ENCODE measurements at places on chromosomes 13 and 19.

DNA sequence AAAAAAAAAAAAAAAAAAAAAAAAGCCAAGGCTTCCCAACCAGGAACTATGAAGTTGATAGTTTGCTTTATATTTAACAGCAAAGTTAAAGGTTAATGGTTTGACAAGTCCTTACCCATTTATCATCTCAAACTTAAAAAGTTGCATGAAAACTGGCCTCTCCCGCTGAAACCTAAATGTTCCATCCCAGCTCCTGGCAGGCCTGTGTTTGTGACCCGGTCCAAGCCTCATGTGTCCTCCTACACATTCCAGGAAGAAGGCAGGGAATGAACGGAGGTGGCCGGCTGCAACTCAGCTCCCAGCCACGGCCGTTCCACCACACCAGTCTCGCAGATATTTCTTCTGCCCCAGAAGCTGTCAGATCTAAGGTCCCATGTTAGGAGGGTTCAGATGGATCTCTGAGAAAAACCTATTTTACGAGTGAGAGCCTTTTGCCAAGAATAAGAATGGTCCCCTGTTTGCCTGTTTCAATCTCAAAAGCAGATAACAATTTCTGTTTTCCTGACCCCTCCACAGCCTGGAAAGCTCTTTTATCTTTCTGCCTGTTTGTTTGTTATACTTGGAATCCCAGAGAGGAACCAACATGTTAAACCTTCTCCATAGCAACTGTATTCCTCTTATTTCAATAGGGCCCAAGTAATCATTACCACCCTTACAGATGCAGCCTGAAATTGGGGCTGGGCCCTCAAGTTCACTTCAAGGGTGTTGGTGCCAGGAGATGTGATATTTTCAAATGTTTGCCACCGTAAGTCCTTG is 56.5 kb downstream of the KCTD12 start:
- no peak for DNase-seq

GRCh38 chr13:89966524-89966923 is 1381.0 kb upstream of the MIR17HG start:
- no peak for DNase-seq

GRCh38 chr13:101416181-101417042 is at the start of gene NALCN:
Gene NALCN (minus strand): TSS chr13:101416508. CDS start chr13:101399126, 17,382 bp downstream.
- no peak for DNase-seq

DNA sequence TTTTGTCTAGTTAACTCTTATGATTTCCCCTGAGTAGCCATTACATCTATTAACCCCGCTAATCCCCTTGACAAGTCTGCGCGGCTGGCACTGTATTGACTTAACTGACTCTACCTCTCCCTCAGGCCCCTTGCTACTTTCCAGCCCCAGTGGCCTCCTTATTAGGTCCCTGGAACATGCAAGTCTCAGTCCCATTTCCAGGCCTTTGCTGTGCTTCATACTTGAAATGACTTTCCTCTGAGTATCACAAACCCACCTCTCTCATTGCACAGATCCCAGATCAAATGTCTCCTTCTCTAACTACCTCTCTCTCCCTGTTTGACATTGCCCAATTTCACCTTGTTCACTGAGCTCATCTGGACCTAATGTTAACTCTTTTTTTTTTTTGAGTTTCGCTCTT is 13.2 kb downstream of the SPACA6 start:
- no peak for DNase-seq

DNA sequence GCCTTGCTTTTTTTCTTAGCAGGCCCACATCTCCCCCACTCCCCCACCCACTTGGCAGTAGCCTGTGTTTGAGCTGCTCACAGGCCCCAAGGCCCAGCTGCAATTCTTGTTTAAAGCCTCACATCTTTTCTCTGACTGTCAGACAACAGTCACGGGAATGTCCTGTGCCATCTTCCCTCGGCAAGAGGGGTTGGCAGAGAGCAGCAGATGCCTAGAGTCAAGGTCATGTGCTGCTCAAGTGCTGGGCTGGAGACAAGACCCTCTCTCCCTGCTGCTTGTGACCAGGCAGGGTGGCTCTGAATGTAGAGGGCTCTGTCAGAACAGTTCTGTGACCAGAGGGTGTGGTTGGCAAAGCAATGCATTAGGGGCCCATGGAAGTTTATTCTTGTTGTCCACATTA is 47.4 kb downstream of the BBC3 start:
- DNase-seq, result no peak

DNA sequence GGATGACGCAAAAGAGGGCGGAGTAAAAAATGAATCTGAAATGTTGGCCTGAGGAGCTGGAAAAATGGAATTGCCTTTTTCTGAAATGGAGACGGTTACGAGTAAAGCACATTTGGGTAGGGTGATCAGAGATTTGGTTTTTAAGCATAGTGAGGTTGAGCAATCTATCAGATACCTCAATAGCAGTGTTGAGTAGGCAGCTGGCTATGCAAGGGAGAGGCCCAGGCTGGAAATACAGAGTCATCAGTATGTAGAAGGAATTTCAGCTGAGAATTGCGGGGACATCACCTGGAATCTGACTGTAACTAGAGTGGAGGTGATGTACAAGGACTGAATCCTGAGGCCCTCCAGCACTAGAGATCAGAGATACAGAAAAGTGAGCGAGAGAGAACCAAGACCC is 224.8 kb downstream of the LMO7 start:
- DNase-seq, result no peak

GRCh38 chr19:33628921-33629825 is 7.4 kb downstream of the CHST8 start:
- DNase-seq, result no peak

GRCh38 chr19:1161716-1162115 is 12.4 kb downstream of the SBNO2 start:
- no peak for DNase-seq

GRCh38 chr13:30301827-30302226 is 5.5 kb downstream of the KATNAL1 start:
- no peak for DNase-seq

- DNase-seq, result no peak
Observed at GRCh38 chr19:6228551-6229215, 51.1 kb downstream of the MLLT1 start.

GRCh38 chr19:35744430-35745327 is 539 bp downstream of the U2AF1L4 start:
- DNase-seq, result peak; percentile 96

DNA sequence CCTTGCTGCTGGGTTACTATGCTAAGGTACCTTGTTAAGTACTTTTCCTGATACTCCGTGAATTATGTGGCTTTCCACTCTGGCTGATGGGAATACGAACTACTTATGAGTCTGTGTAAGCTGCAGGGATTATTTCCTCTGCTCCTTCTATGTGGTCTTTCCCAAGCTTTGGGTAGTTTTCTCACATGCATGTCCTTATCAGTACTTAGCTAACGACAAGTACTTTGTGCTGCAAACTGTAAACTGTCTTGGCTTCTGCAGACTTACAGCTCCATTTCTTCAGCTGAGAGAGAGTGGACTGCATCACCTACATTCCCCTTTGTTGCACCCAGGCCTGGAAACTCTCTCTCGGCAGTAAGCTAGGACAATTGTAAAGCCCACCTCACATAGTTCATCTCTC is 76.6 kb downstream of the FGF9 start:
- no peak for DNase-seq

GRCh38 chr19:48726556-48726955 is 7.0 kb upstream of the MAMSTR start:
- DNase-seq, result peak; percentile 46

GRCh38 chr13:88744289-88744688 is 1073.1 kb downstream of the SLITRK5 start:
- no peak for DNase-seq

- no peak for DNase-seq
Observed at GRCh38 chr13:28046981-28047380, 53.4 kb downstream of the FLT3 start.

- DNase-seq, result no peak
Observed at GRCh38 chr13:110290826-110291225, 16.1 kb downstream of the COL4A1 start.

DNA sequence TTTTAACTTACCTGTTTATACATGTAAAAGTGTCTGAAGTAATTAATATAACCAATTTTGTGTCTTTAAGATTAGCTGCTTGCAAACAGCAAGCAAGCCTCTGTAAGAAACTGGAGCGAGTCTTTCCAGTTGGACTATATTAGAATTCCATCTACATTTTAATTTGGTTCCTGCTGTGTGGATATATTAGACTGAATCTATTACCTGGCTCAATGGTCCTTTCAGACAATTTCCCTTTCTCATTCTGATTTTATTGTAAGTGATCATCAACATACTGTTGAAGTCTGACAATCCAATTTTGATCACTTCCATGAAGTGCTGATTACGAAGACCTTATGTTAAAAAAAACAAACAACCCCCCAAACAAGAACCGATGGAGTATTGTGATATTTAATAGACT is 72.3 kb downstream of the GPC5 start:
- no peak for DNase-seq

- DNase-seq, result no peak
Observed at GRCh38 chr13:66040506-66040905, 1189.6 kb downstream of the PCDH9 start.

GRCh38 chr19:42199440-42200115 is 17.9 kb downstream of the DEDD2 start:
- peak; percentile 67 for DNase-seq

GRCh38 chr13:32212421-32212820 is 102.7 kb downstream of the ZAR1L start:
- DNase-seq, result no peak
